Central memory CD4-positive, alpha-beta T cell (primary cell): ENCODE measurements at places on chromosomes 7 and 10.

DNA sequence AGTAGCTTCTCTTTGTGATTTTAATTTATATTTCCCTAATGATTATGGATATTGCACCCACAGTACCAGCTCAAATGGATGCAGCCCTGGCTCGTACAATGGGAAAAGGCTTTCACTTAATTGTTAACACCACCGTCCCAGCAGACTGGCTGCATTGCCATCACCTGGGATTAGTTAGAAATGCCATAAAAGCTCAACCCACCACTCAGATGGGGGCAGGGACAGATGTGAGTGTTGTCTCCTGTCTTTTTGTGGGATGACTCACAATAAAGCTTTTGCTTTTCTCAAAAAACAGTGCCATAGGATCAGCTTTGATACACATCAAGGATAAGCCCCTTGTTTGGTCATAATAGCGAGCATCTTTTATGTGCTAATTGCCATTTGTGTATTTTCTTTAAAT is 729.1 kb downstream of the TNS3 start:
- DNase-seq, result no peak

GRCh38 chr10:12121673-12122072 is 7.8 kb upstream of the SEC61A2 start:
- DNase-seq, result no peak

- no peak for DNase-seq
Observed at GRCh38 chr7:88452646-88453045, 146.0 kb upstream of the STEAP4 start.

DNA sequence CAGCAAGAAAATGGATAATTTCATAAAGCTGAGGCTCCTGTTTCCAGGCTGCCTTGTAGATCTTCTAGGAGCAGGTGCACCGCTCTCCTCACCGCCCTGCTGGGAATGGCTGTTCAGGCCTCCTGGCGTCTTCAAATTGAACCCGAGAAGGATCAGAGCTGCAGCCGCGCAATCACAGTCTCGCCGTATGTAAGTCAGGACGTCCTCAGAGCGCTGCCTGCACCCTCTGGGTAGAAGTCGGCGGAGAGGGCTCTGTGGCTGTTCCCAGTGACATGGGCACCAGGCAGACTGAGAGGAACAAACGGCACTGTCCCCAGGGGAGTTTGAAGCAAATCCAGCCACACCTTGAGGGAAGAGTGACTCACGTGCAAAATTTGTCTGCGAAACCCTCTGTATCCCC is 476.9 kb downstream of the TCERG1L start:
- DNase-seq, result no peak

GRCh38 chr10:81569488-81569887 is 305.5 kb upstream of the NRG3 start:
- DNase-seq, result no peak

GRCh38 chr10:6333086-6333485 is 130.4 kb downstream of the PFKFB3 start:
- DNase-seq, result no peak

GRCh38 chr10:69503001-69503895 is 52.0 kb downstream of the TSPAN15 start:
- no peak for DNase-seq

DNA sequence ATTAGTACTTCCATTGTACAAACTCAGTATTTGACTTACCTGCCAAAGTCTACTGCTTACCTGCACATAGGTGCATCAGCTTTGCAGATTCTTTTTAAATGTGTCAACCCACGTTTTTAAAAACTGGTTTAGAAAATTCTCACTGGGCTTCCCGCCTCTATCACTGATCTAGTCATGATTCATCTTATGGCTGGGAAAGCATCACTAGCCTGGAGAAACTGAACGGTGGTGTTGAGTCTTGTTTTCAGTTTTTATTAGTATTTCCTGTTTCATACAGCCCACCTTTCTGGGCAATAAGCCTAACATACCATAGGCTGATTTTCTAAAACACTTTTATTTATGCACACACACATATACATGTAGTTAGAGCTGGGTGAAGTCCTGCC is 19.7 kb downstream of the DOCK1 start:
- no peak for DNase-seq

- no peak for DNase-seq
Observed at GRCh38 chr7:134778941-134779740, at the start of gene CALD1. CALD1 (plus strand) TSS chr7:134779634; CDS start chr7:134867734, 88,100 bp downstream.

DNA sequence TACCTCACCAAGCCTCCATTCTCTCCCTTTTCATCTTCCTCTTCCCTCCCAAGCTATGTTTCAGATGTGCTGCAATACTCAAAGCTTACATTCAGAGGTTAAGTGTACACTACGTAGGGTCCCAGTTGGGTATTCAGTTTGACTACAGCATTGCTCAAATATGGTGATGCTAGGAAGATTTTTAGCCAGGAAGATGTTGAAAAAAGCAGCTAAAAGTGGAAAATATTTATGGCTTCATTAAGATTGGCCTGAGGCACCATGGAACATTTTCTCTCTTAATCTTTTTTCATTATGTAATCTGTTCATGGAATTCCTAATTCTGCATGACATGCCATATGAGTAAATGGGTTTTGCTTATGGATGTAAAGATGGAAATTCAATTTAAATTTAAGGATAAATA is 72.0 kb upstream of the ABCB5 start:
- no peak for DNase-seq

DNA sequence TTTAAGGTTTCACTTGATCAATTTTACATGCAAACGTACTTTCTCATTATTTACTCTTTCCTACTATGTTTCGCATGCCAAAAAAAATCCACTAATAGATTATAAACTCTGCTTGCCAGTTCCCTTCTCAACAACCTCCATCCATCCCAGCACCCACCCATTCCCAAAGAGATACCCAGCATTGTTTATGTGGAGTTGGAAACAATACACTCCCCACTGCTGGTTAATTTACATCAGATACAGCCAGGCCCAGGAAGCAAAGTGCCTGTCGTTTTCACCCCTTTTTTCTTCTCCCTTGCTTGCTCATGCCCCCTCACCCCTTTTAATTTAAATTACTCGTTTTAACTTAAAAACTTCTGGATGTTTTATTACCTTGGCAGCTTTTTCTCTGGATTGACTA is 59.9 kb downstream of the HIBADH start:
- no peak for DNase-seq

GRCh38 chr7:105860793-105861192 is 15.6 kb downstream of the ATXN7L1 start:
- DNase-seq, result no peak

GRCh38 chr7:90266808-90267207 is 21.8 kb downstream of the CFAP69 start:
- no peak for DNase-seq

DNA sequence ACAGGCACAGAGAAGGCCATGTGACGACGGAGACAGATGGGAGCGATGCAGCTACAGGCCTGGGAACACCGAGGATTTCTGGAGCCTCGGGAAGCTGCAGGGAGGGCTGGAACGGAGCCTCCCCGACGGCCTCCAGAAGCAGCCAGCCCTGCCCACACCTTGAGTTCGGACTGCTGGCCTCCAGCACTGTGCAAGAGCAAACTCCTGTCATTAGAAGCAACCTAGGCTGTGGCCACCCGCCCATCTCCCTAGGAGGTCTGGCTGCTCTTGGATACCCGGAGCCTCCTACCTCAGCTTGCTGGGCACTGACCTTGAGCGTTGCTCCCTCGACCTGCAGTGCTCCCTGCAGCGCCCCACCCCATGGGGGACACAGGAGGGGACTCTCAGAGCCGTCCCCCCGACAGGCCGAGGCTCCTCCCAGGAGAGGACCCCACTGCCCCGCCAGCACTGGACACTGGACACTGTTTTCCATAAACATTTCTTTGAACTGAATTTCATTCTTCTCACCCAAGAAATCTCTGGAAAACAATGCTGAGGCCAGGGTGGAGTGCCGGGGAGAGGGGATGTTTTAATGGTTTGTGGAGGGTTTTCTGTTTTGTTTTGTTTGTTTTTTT is 22.5 kb upstream of the TNRC18 start:
- no peak for DNase-seq

GRCh38 chr10:5411941-5412276 is 448 bp upstream of the NET1 start:
- no peak for DNase-seq

GRCh38 chr10:48447356-48448215 is 141.1 kb downstream of the MAPK8 start:
- DNase-seq, result no peak

DNA sequence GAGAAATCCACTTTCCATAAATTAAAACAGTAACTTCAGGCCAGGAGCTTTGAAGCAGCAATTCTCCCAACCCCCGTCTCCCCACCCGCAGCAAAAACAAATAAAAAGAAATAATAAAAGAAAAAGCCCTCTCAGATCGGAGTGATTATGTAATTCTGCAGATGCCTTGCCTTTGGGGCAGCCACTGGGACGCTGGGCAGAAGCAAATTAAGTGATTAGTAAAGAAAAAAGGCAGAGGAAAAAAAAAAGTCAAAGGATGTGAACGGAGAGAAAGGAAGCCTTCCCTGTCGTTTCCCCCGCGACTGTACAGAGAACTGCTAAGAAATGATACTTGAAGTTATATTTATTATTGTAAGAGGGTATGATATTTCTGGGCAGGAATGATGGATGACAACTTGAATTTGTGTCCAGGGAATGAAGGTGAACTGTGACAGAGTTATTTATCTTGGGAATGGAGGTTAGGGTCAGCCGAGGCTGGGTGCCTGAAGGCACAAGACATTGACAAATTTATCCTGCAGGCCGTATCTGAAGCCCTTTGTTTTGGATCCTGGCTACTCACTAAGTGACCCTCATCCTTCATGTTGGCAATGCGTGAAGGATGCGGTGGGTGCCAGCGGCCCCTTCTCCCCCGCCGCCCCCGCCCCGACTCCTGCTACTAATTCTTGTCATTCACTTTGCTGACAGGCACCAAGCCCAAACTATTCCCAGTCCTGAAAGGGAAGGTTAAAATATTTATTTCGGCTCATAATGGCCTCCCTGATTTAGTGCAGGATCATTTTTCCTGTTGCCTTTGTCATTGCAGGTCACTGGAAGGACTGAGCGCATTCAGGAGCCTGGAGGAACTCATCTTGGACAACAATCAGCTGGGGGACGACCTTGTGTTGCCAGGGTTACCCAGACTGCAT is 604.0 kb downstream of the LRMDA start:
- no peak for DNase-seq

GRCh38 chr7:41758321-41758720 is 55.4 kb upstream of the INHBA start:
- no peak for DNase-seq

DNA sequence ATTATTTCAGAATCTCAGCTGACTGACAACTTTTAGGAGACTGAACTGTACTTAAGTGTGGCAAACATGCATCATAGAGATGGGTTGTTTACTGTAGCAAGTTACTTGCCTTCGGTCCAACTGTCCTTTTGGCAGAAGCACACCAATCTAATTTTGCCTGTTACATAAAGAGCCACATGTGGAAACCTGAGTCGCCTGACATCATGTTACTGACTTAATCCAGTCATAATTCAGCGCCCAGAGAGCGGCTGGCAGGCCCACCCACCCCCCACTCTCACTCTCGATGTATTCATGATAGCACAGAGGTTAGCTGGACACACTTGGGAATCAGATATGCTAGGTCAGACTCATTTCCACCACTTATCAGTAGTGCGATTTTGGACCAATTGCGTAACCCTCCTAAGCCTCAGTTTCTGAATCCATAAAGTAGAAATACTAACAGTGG is 57.3 kb upstream of the CAPZA2 start:
- DNase-seq, result no peak

DNA sequence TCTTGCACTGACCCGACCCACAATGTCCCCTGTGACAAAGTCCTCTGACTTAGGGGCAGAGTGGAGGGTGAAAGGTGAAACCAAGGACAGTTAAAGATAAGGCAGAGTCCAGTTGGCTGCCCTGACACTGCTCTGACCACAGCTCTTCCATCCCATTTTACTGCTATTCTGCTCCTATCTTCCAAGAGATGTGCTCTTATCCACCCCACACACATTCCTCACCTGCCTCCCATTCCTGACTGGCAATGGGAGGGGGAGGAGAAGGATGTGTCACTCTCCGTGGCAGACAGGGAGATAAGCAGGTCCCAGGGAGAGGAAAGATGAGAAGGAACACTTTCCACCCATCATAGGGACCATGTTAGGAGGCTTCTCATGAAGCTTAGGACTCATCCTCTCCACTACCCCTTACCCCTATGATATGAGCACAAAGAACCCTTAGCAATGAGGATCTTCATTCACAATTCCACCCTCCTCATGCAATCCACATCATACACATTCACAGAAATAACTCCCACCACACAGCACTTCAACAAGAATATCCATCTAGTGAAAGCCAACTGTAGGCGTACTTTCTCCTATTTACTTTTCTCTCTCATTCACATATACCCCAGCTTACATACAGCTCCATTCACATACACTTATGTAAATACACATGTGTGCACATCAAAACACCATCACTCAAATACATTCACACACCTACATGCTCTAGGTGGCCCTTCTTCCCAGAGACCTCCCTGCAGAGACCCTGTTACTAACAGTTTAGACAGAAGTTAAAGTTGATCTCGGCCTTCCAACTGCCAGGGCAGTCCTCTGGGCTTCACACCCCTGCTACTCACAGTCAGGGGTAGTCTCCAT is 6.6 kb downstream of the SYNPO2L start:
- no peak for DNase-seq

- DNase-seq, result no peak
Observed at GRCh38 chr10:128068398-128069285, 57.6 kb downstream of the MKI67 start.

- no peak for DNase-seq
Observed at GRCh38 chr10:126315494-126316177, 72.6 kb downstream of the ADAM12 start.

- no peak for DNase-seq
Observed at GRCh38 chr7:142477079-142477651, 219.3 kb upstream of the PRSS58 start.

DNA sequence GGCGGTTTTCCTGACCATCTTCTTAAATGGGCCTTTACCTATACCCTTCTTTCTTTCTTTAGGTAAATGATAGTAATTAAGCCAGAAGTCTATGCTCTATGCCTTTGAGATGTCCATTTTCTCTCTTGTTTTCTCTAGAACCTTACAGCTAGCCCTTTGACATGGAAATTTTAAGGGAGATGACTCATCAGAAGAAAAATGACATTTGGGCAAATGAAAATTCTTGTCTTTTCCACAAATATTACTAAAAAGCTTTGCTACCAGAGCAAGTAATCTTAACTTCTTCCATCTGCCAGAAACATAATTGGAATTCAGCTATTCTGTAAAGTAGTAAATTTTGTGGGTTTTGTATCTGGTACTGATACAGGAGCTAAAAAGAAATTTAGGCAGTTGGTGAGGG is 59.5 kb downstream of the CCDC3 start:
- DNase-seq, result no peak

- DNase-seq, result no peak
Observed at GRCh38 chr7:70356085-70356786, 758.0 kb downstream of the AUTS2 start.

DNA sequence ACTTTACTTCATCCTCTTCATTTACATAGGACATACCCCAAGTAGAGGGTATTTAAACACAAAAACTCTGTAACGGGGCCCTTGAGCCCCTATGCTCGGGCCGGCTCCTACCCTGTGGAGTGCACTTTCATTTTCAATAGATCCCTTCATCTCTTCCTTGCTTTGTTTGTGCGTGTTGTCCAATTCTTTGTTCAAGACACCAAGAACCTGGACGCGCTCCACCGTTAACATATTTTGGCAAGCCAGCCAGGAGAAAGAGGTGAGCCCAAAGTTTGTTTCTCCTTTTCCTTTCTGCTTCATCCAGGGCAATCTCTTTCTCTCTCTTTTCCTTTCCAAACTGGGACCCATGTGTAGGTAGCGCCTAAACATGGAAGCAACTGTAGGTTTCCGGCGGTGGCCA is 26.0 kb upstream of the BNIP3 start:
- no peak for DNase-seq
